ENCODE measurements at places on chromosomes 2 and 18. TPM values are rescaled to one million over a fixed set of nuclear protein-coding genes. Genes with fewer than 3 reads are reported as not detected.

- H3K27ac ChIP-seq, result no peak overlapping the region
- no peaks in the 10 kb centered on the region for H3K36me3 ChIP-seq
- H3K4me3 ChIP-seq, result no peak overlapping the region
Observed at GRCh38 chr2:63662028-63662804, 73.5 kb downstream of the MDH1 start.

GRCh38 chr2:119119076-119119785 lies 39.3 kb downstream of the C1QL2 start:
- H3K27me3 ChIP-seq, result peaks cover 35% of the 10 kb centered on the region
- no peaks in the 10 kb centered on the region for H3K4me1 ChIP-seq
- H3K4me3 ChIP-seq, result no peak overlapping the region
- H3K27ac ChIP-seq, result no peak overlapping the region
- no peaks in the 10 kb centered on the region for H3K36me3 ChIP-seq
- DNase-seq, result peak; percentile 2

DNA sequence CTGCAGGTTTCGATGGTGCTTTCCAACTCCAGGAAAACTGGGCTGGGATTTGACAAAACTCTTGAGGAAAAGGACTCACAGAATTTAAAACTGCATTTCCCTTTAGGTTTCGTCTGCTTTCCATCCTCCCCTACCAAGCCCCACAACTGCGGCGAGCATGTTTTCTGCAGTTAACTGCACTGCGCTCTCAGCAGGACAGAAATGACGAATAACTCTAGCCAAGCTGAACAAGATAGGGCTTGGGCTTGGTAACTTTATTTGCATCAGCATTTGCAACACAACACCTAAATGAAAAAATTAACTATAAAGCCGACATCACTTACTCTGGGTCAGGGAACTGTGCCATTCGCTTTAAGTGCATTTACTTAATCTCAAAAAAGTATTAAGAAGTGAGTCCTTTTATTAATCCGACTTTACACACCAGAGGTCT lies 669 bp upstream of the PIKFYVE start:
- H3K27ac ChIP-seq, result peak overlapping the region; percentile 96
- peaks cover 11% of the 10 kb centered on the region for H3K4me1 ChIP-seq
- peak overlapping the region; percentile 79 for H3K4me3 ChIP-seq
- H3K36me3 ChIP-seq, result peaks cover 4% of the 10 kb centered on the region

DNA sequence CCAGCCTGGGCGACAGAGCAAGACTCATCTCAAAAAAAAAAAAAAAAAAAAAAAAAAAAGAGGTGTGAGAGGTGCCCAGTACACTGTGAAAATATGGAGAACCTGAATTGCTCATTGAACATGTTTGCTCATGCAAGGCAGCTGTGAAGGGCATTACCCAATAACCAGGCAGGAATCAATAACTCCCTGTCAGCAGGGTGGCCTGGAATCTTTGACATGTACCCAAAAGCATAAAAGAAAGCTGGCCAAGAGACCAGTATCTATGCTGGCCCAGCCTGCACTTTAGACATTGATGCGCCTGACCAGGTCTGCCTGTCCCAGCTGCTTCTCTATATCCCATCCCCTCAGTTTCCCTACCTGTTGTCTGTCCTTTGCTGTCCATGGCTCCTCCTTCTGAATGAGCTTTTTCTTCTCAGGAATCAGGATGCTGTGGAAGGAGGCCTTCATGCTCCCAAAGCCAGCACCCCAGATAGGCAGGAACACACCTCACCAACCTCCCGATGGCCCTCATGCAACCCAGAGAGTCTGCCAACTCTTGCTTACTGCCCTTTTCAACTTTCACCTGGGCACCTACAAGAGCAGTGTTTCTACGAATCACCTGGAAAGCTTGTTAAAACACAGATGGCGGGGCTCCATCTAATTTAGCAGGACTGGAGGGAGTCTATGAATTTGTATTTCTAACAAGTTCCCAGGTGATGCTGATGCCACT lies 83.4 kb upstream of the PPP1CB start:
- DNase-seq, result no peak
- no peak overlapping the region for H3K27ac ChIP-seq
- H3K36me3 ChIP-seq, result no peaks in the 10 kb centered on the region
- no peaks in the 10 kb centered on the region for H3K27me3 ChIP-seq
- H3K4me3 ChIP-seq, result no peak overlapping the region
- peaks cover 25% of the 10 kb centered on the region for H3K4me1 ChIP-seq

KLF7 gene
- 51.8 TPM for total RNA-seq

AQP12A gene
- total RNA-seq, result not detected
